Right lobe of liver (tissue), 6 donors: ENCODE measurements at places on chromosomes 2 and 18. TPM values are rescaled to one million over a fixed set of nuclear protein-coding genes. Genes with fewer than 3 reads are reported as not detected.

The SPATA3 gene
- total RNA-seq, result not detected

- no peak for DNase-seq
- H3K27ac ChIP-seq, result no peak overlapping the region
- no peaks in the 10 kb centered on the region for H3K27me3 ChIP-seq
These were observed 292.9 kb downstream of the XIRP2 start for GRCh38 chr2:167181134-167181533.

The SNED1 gene
- total RNA-seq, result 10.4 TPM

GRCh38 chr2:61670591-61671501, 132.7 kb upstream of the XPO1 start:
- H3K4me3 ChIP-seq, result peak overlapping the region; percentile 1
- H3K4me1 ChIP-seq, result peaks cover 25% of the 10 kb centered on the region
- peak overlapping the region; percentile 99 for H3K27ac ChIP-seq
- H3K36me3 ChIP-seq, result no peaks in the 10 kb centered on the region

- no peaks in the 10 kb centered on the region for H3K4me1 ChIP-seq
- no peak overlapping the region for H3K27ac ChIP-seq
- H3K27me3 ChIP-seq, result no peaks in the 10 kb centered on the region
- no peak overlapping the region for H3K4me3 ChIP-seq
These were observed 21.5 kb downstream of the GCA start for GRCh38 chr2:162365392-162365791.

The RGPD3 gene
- 0.12 TPM for total RNA-seq

- no peak for DNase-seq
- H3K4me1 ChIP-seq, result no peaks in the 10 kb centered on the region
- H3K36me3 ChIP-seq, result no peaks in the 10 kb centered on the region
These were observed 153.0 kb downstream of the SEPTIN10 start for GRCh38 chr2:109460553-109461324.
